Activated CD8-positive, alpha-beta memory T cell treated with anti-CD3 and anti-CD28 coated beads for 1 hour (primary cell): ENCODE measurements at places on chromosomes 11 and 22.

- DNase-seq: no peak
Measured at GRCh38 chr22:42217019-42217751, 53.3 kb downstream of the TCF20 start.

- no peak for DNase-seq
Measured at GRCh38 chr11:35166369-35167360, 27.7 kb downstream of the CD44 start.

DNA sequence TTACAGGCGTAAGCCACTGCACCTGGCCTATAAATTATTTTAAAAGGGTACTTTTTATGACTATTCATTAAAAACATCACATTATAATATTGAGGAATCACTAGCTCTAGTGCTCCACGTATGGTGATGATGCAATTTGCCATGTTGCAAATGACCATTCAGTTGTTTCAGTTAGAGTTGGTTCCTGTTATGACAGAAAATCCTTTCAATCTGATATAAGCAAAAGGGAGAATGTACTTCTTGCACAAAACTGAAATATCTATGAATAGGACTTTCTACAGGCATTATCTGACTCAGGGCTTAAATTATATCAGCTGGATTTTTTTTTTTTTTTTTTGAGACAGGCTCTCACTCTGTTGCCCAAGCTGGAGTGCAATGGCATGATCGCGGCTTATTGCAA lies 45.6 kb upstream of the RRM1 start:
- no peak for DNase-seq

GRCh38 chr11:126343051-126343450 lies 12.4 kb upstream of the ST3GAL4 start:
- no peak for DNase-seq

DNA sequence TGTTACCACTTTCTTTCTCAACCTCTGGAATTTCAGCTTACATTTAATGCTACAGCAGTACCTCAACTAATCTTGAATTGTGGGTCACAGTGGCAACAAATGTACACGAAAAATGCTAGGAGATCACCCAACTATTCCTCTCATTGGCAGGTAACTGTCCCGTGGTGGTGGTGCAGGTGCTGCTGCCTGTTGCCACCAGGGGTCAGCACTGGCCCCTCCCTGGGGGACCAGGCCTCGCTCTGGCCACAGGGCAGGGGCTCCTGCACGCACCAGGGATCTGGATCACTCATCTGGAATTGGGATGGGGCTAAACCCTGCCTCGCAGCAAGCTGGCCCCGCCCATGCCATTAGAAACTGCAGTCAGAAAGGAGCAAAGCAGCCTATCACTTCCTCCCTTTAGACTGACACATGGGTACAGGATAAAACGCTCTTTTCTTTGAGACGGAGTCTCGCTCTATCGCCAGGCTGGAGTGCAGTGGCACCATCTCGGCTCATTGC lies 6.9 kb upstream of the POLDIP3 start:
- peak; percentile 26 for DNase-seq

DNA sequence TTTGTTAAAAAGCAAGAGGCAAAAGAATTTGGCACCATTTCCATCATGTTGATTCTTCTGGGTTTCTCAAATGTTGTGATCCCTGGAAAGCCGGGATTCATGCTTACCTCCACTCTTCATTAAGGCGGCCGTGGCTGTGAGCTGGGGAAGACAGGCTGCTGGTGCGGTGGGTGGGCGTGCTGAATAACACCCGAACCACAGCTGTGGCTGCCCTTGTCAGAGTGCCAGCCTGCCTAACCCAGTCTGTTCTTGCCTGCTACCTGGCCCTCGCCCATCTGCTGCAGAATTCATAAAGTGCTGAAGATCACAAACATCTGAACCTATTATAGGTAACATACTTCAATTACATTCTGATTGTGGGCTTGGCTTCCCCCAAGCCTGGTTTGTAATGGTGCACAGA lies 95.8 kb upstream of the RCN1 start:
- no peak for DNase-seq

DNA sequence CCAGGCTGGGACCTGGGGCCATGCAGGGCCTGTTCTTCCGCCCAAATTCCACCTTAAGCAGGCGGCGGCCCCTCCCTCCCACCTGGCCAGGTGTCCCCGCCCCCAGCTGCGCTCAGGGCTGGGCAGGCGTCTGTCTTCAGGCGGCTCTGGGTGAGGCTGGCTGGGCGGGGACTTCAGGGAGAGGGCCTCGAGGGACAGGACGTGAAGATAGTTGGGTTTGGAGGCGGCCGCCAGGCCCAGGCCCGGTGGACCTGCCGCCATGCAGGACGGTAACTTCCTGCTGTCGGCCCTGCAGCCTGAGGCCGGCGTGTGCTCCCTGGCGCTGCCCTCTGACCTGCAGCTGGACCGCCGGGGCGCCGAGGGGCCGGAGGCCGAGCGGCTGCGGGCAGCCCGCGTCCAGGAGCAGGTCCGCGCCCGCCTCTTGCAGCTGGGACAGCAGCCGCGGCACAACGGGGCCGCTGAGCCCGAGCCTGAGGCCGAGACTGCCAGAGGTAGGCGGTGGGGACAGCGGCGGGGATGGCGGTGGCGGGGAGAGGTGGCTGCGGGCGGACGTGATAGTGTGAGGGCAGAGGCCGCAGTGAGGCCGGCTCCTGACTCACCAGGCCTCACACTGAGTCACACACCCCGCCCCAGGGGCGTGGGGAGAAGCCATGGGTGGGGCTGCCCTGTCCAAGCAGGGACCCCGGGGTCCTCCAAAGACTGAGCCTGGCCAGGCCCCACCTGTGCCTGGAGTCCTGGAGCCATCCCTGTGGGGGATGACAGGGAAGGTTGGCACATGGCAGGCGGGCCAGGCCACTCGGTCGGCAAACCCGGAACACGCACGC lies at the start of gene PKP3:
Gene PKP3, plus strand, starts transcription at position 176 of the 824 bp plus-strand sequence. Its CDS starts 84 bp downstream, at position 260.
- no peak for DNase-seq

DNA sequence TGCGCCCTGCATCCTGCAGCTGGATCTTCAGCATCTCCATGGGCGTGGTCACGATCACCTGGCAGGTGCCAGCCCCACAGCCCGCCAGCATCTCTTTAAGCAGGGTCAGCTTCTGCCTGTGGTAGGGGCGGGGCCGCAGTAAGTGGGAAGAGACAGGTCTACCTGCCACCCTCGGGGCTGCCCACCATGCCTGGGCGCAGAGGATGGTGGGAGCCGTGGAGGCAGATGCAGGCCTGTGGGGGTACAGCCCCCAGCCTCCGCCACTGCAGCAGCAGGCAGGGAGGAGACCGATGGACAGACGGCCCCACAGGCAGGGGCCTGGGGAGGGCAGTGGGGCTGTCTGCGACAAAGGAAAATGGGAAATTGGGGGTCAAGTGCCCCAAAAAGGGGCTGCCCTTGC lies 3.0 kb upstream of the CEND1 start:
- no peak for DNase-seq

- DNase-seq: no peak
Measured at GRCh38 chr11:86119077-86119476, 50.2 kb upstream of the PICALM start.

GRCh38 chr22:46086577-46087335 lies 63.6 kb upstream of the PPARA start:
- DNase-seq: no peak

DNA sequence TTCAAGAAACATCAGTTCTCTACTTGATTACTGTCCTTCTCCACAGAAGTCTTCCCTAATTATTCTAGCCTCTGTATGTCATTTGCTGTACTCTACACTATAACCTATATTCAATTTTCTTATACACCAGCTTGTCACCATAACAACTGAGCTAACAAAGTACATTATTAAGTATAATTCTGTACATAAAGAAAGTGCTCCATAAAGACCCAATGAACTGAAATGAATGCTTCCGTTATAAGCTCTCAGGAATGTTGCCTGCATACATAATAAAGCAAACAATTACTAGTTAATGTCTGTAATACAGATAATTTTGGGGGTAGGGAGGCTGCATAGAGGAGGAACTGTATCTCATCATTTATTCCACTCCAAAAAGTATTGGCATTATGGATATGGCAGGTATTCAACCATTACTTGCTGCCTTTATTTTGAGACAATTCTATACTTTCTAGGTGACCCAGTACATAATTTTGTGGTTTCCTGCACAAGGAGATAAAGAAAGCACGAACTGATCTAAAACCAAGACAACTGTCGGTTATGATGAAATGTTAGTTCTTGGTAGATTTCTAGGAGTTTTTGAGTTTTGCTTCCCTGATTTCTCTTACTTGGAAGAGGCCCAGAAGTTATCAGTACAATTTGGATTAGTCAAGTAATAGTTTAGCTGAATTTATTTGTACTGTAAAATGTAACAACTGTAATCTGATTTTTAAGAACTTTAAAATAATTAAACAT lies 202.5 kb downstream of the SBF2 start:
- no peak for DNase-seq

GRCh38 chr11:12822392-12823022 lies 148.3 kb downstream of the TEAD1 start:
- DNase-seq: no peak
